Psoas muscle (tissue), 8 donors: ENCODE measurements at places on chromosomes 1 and 21. TPM values are rescaled to one million over a fixed set of nuclear protein-coding genes. Genes with fewer than 3 reads are reported as not detected.

CDC42BPA gene
- 19.6 TPM for total RNA-seq

DNA sequence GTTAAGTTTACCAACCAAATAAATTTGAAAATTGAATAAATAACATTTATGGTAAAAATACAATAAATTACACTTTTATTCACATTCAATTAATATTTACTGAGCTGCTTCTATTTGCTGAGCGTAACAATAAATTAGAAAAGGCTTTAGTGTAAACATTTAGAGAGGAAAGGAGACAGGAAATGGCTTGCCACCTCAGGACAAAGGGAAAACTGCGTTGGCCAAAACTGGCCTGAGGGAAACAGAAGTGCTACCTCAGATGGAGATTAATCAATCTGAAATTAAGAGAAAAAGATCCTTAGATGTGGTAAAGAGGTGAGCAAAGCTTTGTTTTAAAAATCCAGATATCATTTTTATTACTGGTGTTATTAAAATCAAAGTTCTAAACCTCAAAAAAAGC lies 128.0 kb downstream of the SLC44A5 start:
- no peak overlapping the region for H3K4me3 ChIP-seq
- H3K27ac ChIP-seq, result no peak overlapping the region
- no peaks in the 10 kb centered on the region for H3K27me3 ChIP-seq
- H3K36me3 ChIP-seq, result no peaks in the 10 kb centered on the region
- H3K4me1 ChIP-seq, result no peaks in the 10 kb centered on the region
- DNase-seq, result no peak

DNA sequence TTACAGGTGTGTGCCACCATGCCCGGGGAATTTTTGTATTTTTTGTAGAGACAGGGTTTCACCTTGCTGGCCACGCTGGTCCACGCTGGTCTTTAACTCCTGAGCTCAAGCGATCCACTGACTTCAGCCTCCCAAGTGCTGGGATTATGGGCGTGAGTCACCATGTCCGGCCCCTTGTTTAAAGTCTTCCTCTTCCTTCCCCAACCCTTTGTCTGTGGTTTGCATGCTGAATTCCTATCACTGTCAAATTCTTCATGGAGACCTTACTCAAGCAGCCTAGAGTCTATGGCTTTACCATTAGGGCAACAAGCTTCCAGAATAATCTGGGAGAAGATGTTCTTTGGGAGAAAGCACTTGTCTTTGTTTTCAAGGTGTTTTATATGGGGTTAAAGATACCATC lies 34.7 kb downstream of the B3GALT5 start:
- H3K36me3 ChIP-seq, result no peaks in the 10 kb centered on the region
- H3K27ac ChIP-seq, result no peak overlapping the region
- no peaks in the 10 kb centered on the region for H3K27me3 ChIP-seq
- H3K4me1 ChIP-seq, result no peaks in the 10 kb centered on the region
- no peak for DNase-seq

DNA sequence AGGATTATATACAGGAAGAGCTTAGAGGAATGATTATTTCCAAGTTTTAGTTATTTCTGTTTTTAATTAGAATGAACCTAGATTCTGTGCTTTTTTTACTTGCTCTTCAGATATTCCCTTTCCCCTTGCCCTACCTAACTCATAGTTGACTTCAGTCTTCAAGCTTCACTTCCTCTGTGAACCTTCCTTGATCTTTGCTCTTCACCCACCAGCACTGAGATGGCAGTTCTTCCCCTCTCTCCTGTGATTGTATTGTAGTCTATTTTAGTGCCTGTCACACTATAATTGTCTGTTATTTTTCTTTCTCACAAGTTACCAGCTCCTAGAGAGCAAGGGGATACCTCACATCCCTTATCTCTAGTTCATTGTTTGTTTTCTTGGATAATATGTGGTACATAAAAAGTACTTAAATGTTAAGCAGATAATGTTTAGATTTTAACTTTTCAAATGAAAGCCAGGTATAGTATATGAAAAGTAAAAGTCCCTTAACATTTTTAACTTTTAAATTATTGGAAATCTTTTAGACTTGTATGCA lies 33.2 kb downstream of the KCTD3 start:
- H3K4me3 ChIP-seq, result no peak overlapping the region
- no peaks in the 10 kb centered on the region for H3K4me1 ChIP-seq
- no peaks in the 10 kb centered on the region for H3K27me3 ChIP-seq
- peaks cover 6% of the 10 kb centered on the region for H3K36me3 ChIP-seq
- no peak overlapping the region for H3K27ac ChIP-seq

GRCh38 chr21:35814858-35815619 lies 245.3 kb downstream of the SETD4 start:
- no peaks in the 10 kb centered on the region for H3K4me1 ChIP-seq
- H3K36me3 ChIP-seq, result no peaks in the 10 kb centered on the region
- no peak overlapping the region for H3K27ac ChIP-seq
- no peaks in the 10 kb centered on the region for H3K27me3 ChIP-seq

WASF2 gene
- 33.9 TPM for total RNA-seq

DNA sequence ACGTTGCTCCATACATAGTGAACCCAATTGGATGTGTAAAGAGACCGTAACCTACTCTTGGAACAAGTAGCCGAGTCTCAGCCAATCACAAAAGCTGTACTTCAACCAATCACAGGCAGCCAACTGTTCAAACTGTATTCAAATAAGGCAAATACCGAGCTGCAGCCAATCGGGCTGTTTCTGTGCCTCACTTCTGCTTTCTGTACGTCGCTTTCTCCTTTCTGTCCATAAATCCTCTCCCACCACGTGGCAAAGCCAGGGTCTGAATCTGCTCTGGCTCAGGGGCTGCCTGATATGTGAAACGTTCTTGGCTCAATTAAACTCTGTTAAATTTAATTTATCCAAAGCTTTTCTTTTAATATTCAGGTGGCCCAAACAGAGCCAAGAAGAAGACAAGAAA lies 210.3 kb downstream of the URB2 start:
- no peak overlapping the region for H3K27ac ChIP-seq
- no peak for DNase-seq
- no peak overlapping the region for H3K4me3 ChIP-seq
- H3K36me3 ChIP-seq, result no peaks in the 10 kb centered on the region

DNA sequence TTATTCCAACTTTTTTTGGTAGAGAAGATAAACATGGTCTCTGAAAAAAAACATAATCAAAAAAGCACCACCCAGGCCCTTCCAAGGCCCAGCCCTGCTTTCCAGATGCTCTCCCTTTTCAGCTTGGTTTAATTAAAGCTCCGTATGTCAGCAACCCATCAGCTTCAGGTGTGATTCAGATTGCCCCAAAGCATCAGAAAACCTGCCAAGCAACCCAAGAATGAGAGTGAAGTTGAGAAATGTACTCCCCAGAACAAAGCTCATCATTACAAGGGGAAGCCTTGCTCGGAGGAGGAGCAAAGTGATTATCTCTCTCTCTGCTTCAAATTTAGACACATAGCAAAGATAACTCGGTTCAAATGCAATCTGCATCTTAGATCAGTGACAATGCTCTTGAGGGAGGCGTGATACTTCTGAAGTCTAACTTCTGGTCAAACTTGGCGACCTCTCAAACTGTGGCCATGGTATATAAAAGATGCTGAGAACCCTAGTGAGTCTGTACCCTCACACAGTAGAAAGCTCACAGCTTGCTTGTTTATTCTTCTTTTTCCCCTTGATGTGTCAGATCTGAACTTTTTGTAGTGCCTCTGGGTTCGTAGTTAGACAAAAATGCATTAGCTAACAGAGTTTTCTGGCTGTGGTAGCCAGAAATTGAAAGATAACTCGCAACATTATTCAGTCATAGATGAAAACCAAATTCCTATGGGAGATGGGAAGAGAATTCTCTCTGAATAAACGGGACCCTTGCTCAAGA lies 63.3 kb upstream of the ZC3H11B start:
- no peak overlapping the region for H3K27ac ChIP-seq
- H3K27me3 ChIP-seq, result no peaks in the 10 kb centered on the region
- no peak for DNase-seq
- no peaks in the 10 kb centered on the region for H3K36me3 ChIP-seq

DNA sequence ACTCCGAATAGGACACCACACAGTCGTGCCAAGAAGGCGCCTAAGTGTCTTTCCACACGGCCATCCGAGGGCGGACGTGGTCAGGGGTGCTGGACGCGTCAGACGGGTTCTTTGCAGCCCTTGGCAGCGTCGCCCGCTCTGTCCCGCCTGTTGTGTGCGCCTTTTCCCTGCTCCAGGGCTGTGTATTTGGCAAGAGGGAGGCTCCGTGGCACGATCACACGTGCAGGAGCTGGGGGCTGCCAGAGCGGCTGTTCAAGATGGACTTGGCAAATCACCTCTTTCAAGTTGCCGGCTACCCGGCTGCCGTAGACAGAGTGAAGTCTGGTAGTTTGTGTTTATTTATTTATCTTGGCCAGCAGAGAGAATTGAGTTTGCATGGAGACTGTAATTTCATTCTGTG lies 31.9 kb downstream of the PRKCZ start:
- H3K27me3 ChIP-seq, result no peaks in the 10 kb centered on the region
- no peak for DNase-seq
- no peak overlapping the region for H3K27ac ChIP-seq

- H3K4me3 ChIP-seq, result no peak overlapping the region
- H3K36me3 ChIP-seq, result no peaks in the 10 kb centered on the region
- DNase-seq, result peak; percentile 41
- no peaks in the 10 kb centered on the region for H3K4me1 ChIP-seq
- H3K27me3 ChIP-seq, result peaks cover 2% of the 10 kb centered on the region
These were observed 3.5 kb upstream of the PADI1 start for GRCh38 chr1:17201201-17202021.

PPP1R15B gene
- total RNA-seq, result 35.2 TPM

- H3K27me3 ChIP-seq, result no peaks in the 10 kb centered on the region
- DNase-seq, result no peak
- peaks cover 91% of the 10 kb centered on the region for H3K4me1 ChIP-seq
- H3K4me3 ChIP-seq, result peak overlapping the region; percentile 71
- H3K27ac ChIP-seq, result peak overlapping the region; percentile 76
These were observed 7.3 kb downstream of the SKI start for GRCh38 chr1:2235300-2235998.

TGFBR3 gene
- total RNA-seq, result 24.5 TPM

DNA sequence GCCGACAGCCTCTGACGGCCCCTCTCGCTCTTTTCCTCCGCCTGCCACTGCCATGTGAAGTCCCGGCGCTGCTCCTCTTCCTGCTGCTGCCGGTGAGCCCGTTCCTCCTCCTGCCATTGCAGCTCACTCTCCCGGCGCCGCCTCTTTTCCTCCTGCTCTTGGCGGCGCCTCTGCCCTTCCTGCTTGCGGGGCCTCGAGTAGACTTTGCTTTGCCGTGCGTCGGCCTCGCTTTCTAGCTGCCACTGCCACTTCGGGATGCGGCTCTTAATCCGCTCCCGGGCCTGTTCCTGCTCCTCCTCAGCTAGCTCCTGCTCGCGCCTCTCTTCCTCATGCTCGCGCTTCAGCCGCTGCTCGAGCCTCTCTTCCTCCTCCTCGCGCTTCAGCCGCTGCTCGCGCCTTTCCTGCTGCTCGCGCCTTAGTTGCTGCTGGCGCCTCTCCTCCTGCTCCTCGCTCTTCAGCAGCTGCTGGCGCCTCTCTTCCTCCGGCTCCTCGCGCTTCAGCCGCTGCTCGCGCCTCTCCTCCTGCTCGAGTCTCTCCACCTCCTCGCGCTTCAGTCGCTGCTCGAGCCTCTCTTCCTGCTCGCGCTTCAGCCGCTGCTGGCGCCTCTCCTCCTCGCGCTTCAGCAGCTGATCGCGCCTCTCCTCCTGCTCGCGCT lies 4.3 kb downstream of the TCHH start:
- no peaks in the 10 kb centered on the region for H3K36me3 ChIP-seq
- H3K27me3 ChIP-seq, result peaks cover 44% of the 10 kb centered on the region
- peak overlapping the region; percentile 56 for H3K4me3 ChIP-seq
- no peak overlapping the region for H3K27ac ChIP-seq

GRCh38 chr1:89865498-89866382 lies 44.9 kb downstream of the LRRC8D start:
- peaks cover 4% of the 10 kb centered on the region for H3K36me3 ChIP-seq
- H3K27ac ChIP-seq, result peak overlapping the region; percentile 14
- H3K27me3 ChIP-seq, result no peaks in the 10 kb centered on the region

DNA sequence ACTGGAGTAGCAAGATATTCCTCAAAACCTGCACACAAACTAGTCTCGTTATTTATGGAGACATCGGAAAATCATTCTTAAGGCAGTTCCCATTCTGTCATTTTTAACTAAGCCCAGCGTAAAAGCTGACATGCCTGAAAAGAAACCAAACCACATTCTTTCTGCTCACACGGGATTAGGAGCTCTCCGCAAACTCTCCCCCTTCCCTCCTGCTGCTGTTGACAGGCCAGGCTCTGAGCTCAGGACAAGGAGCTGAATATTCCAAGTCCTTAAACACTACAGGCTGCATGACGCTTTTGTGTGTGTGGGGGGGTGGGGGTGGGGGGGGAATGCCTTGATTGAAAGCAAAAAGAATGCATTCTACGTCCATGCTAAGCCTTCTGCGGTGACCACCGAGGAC lies 5.2 kb downstream of the OLIG1 start:
- no peak overlapping the region for H3K4me3 ChIP-seq
- peaks cover 14% of the 10 kb centered on the region for H3K4me1 ChIP-seq
- no peaks in the 10 kb centered on the region for H3K36me3 ChIP-seq
- no peak overlapping the region for H3K27ac ChIP-seq
- DNase-seq, result no peak
- H3K27me3 ChIP-seq, result peaks cover 14% of the 10 kb centered on the region

- no peak for DNase-seq
- H3K4me1 ChIP-seq, result no peaks in the 10 kb centered on the region
- H3K27ac ChIP-seq, result no peak overlapping the region
- H3K27me3 ChIP-seq, result peaks cover 14% of the 10 kb centered on the region
These were observed 154.4 kb upstream of the KLHDC7A start for GRCh38 chr1:18326211-18326897.
